ENCODE measurements at places on chromosomes 3 and 15. TPM values are rescaled to one million over a fixed set of nuclear protein-coding genes. Genes with fewer than 3 reads are reported as not detected.

Gene SLC33A1
- total RNA-seq, result 19.8 TPM

Gene ASB14
- not detected for total RNA-seq

Gene KLHL6
- total RNA-seq, result 32.4 TPM

Gene CD200R1L
- not detected for total RNA-seq

Gene THAP10
- not detected for total RNA-seq

Gene SLC6A11
- total RNA-seq, result not detected

Gene RLBP1
- not detected for total RNA-seq

Gene RBP2
- not detected for total RNA-seq

Gene GOLGA8J
- not detected for total RNA-seq

Gene SLC2A2
- total RNA-seq, result not detected

Gene CALML4
- total RNA-seq, result 7.3 TPM
